ENCODE measurements at places on chromosomes 13 and 19.

- DNase-seq, result no peak
Measured at GRCh38 chr19:17296273-17296672, 7.0 kb downstream of the ABHD8 start.

- DNase-seq, result no peak
Measured at GRCh38 chr13:20125129-20125782, 35.6 kb downstream of the GJA3 start.

DNA sequence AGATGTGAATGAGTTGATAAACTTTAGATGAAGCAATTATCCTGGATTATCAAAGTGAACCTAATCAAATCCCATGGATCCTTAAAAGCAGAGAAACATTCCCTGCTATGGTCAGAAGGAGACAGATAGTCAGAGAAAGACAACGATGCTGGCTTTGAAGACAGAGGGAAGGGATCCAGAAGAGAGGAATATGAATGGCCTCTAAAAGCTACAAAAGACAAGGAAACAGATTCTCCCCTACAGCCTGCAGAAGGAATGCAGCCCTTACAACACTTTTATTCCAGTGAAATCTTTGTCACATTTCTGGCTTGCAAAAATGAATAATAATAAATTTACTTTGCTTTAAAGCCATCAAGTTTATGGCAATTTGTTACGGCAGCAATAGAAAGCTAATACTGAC is 1164.2 kb downstream of the PCDH17 start:
- no peak for DNase-seq

GRCh38 chr19:51116736-51117286 is 7.9 kb upstream of the SIGLEC9 start:
- no peak for DNase-seq

GRCh38 chr19:51203916-51204315 is 21.0 kb upstream of the CD33 start:
- no peak for DNase-seq

DNA sequence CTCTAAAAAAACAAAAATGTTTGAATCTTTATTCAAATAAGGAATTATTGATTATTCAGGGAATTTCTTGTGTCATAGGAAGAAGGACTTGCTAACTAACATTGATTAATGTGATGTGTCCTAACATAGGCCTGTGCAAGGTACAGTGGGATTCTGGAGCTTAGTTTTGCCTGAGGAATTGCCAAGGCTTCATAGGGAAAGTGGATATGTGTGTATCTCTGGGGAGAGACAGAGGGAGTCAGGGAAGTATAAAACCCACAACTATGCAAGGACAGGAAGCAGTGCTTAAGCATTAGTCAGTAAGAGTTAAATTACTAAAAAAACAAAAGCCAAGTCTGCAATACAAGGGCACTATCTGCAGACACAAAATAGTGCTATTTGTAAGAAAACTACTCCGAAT is 59.6 kb downstream of the WDFY2 start:
- no peak for DNase-seq

- DNase-seq, result no peak
Measured at GRCh38 chr13:48679941-48680680, 26.4 kb downstream of the CYSLTR2 start.

Data from stimulated activated CD4-positive, alpha-beta T cell treated with anti-CD3 and anti-CD28 coated beads, Interleukin-12 subunit alpha, Interleukin-12 subunit beta, amount 100 ng/mL, for 24 hours (primary cell).